ENCODE measurements at places on chromosomes 12 and 14.

GRCh38 chr12:15972894-15973293 is 61.8 kb downstream of the DERA start:
- no peak for DNase-seq

GRCh38 chr12:112096070-112096469 is 12.5 kb downstream of the NAA25 start:
- DNase-seq: no peak

DNA sequence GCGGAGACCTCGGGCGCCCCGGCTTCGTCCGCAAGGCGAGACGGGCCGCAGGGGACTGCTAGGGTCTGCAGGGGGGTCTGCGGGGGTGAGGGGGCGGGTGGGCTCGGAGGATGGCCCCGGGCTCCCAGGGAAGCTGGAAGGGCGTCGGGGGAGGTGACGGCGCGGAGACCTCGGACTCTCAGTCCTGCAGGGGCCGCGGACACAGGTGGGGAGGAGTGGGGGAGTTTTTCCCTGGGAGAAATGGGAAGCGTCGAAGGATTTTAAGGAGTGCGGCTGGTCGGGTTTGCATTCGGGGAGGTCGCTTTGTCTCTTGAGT is 25.9 kb downstream of the ZBTB42 start:
- DNase-seq: no peak

DNA sequence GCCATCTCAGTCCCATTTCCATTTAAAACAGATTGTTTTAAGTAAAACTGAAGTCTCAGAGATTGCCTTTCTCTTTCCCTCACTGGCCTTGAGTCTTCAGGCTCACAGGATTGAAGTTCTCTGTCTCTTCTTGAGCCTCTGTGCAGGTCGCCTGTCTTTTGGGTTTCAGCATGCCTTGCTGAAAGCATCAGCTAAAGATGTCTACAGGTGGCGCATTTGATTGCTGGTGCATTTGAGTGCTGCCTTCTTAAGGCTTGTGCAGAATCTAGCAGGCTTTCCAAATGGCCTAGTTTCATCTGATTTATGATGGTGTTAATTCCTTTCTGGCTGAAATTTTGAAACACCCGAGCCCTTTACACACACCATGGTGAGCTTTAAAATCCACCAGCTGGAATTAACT is 1062.2 kb upstream of the FBXO33 start:
- no peak for DNase-seq

GRCh38 chr14:96817750-96818666 is 20.8 kb downstream of the VRK1 start:
- DNase-seq: no peak

DNA sequence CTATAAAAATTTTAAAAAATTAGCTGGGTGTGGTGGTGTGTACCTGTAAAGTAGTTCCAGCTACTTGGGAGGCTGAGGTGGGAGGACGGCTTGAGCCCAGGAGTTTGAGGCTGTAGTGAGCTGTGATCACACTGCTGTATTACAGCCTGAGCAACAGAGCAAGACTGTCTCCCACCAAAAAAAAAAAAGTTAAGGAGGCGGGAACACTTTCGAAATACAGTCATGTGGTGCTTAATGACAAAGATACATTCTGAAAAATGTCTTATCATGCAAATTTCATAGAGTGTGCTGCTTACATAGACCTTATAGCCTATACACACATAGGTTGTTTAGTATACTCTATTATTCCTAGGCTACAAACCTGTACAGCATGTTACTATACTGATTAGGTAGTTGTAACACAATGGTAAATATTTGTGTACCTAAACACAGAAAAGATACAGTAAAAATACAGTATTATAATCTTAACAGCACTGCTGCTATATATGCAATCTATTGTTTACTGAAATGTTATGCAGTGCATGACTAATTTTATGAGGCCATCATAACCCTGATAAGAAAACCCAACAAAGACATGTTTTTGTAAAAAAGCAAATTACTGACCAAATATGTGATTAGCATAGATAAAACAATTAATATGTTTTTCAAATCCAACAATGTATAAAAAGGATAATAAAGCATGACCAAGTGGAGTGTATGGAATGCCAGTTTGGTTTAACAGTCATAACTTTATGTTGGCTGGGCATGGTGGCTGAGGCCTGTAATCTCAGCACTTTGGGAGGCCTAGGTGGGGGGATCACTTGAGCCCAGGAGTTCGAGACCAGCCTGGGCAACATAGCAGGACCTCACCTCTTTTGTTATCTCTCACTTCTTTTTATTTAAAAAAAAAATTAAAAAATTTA is 11.4 kb downstream of the EIF2S1 start:
- no peak for DNase-seq

DNA sequence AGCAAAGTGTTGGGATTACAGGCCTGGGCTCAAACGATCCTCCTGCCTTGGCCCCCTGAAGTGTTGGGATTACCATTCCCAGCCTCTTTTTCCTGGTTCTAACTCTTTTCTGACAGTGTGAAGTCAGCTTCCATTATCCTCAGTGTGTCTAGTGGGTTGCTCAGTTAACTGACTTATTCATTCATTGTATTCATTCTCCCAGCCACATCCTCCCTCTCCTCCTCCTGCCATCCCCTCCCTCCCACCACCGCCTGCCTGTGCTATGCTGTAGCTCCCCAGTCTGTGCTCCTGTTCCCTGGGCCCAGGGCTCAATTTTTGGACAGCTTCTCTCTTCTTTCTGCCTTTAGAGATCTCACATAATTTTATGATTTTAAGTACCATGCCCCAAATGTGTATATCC is 19.4 kb downstream of the ATP6V0A2 start:
- no peak for DNase-seq

GRCh38 chr12:67540920-67541624 is 107.5 kb upstream of the DYRK2 start:
- no peak for DNase-seq

- no peak for DNase-seq
These were observed 334.7 kb downstream of the DPF3 start for GRCh38 chr14:72559202-72559601.

- DNase-seq: no peak
These were observed 105.0 kb upstream of the MYF6 start for GRCh38 chr12:80602455-80602854.

DNA sequence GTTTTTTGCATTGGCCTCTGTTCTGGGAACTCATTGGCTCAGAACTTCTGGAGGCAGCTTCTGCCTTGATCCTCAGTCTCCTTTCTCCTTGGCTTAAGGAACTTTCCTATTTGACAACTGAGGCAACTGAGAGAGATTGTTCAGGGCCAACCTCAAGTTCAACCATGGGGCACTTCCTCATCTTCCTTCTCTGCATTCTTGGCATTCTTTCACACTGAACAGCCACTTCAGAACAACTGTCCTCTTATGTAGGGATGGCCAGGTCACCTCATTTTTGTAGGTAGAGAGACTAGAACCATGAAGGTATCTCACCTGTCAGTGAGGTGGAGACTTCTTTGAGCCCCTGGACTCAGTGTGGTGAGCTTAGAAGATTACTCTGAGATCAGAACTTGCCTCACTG is 63.0 kb upstream of the NRXN3 start:
- no peak for DNase-seq

GRCh38 chr14:57087841-57088240 is 180.9 kb downstream of the EXOC5 start:
- no peak for DNase-seq

DNA sequence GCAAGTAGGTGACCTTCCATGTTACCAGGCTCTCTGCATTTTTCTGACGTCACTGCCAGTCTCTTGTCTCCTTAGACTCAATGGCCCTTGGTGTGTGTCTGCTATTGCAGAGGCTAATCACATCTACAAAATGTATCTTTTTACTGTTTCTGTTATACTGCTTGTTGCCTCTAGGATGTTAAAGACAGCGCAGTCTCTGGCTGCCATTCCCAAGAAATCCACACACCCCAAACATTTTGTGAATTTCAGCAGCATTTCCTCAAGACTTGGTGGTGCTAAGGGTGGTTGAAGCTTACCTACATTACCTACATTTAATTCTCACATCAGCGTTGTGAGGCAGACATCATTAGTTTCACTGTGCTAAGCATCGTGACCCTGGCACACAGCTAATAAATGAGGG is 87.2 kb downstream of the C12orf75 start:
- DNase-seq: no peak

GRCh38 chr14:77094672-77095284 is 3.3 kb upstream of the CIPC start:
- DNase-seq: peak; percentile 47

DNA sequence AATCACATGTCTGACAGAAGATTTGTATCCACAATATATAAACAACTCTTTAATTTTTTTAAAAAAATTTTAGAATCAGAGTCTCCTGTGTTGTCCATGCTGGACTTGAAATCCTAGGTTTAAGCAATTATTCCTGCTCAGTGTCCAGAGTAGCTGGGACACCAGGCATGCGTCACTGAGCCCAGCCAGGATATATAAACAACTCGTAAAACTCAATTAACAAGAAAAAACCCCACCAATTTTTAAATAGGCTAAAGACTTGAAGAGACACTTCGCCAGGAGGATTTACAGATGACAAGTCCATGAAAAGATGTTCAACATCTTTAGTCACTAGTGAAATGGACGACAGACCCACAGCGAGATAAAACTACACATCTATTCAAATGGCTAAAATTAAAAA is 2.0 kb upstream of the SCN8A start:
- no peak for DNase-seq

DNA sequence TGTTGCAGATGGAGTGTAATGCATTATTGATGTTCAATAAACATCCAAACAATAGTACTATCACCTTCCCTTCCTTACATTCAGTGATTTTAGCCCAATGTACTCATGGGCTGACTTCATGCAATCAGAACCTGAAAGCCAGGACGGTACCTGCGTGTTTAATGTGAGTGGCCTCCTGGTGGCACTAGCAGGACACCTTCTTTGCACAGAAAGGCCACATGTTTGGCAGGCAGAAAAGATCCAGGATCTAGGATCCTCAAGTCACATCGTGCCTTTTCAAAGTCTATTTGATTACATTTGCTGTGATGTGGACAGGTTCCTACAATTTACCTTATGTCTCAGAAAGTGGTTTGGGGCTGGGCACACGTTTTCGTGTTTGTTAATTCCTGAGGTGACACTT is 82.9 kb downstream of the NEDD1 start:
- no peak for DNase-seq

GRCh38 chr14:69287098-69288010 is 27.4 kb downstream of the GALNT16 start:
- no peak for DNase-seq

GRCh38 chr12:64029013-64029857 is 184.7 kb downstream of the SRGAP1 start:
- no peak for DNase-seq

DNA sequence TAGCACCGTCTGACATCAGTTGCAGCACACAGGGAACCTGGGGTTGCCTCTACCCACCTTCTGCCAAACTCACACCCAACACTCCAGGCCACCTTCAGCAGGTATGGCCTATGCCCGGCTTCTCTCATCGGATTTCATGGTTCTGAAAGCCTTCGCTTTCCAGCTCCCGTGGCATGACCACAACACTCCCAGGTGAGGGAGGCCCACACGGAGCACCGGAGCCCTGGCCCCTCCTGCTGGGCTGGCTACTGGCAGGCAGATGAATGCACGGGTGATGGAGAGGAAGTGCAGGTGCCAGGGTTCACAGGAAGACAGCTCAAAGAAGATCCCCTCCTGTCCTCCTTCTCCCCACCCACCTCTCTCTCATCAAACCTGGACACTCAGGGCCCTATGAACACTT is 37.2 kb downstream of the CACNA2D4 start:
- DNase-seq: no peak

DNA sequence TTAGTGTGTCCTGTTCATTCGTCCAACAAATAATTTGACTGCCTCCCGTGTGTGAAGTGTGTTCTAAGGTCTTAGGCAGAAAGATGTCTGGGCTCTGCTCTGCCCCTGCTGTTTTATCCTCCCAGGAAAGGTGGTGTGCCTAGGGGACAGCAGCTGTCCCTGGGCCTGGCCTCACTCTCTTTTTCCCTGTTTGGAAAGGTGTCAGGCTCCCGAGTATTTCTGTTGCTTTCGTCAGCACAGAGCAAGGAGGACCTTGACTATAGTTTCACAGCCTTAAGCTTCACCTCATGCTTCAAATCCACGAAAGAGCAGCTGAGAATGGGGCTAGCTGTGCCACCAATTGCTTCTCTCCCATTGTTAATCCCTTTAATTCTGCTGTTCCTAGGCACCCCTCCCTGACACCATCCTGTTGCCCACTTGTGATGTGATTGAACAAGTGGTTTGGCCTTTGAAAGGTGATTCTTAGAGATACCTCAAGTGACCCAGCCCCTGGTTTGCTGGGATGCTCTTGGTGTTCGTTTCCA is 54.2 kb downstream of the TGFB3 start:
- DNase-seq: no peak

DNA sequence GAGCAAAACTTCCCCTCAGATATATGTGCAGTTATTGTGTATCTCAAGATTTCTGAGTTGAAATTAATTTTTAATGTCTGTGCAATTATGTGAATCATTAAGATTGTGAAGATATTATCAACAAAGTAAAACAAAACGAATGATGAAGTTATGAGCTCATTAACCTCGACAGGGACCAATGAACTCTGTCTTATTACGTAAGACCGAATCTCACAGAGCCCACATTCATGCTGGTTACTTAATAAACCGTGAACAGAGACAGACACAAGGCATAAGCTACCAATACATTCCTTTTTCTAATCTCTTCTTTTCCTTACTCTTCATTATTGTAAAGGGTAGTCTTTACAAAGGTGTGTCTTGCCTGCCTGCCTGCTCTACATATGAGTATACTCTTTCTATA is 568.7 kb downstream of the RPS29 start:
- no peak for DNase-seq

GRCh38 chr12:89701606-89702206 is 6.9 kb downstream of the ATP2B1 start:
- DNase-seq: no peak

DNA sequence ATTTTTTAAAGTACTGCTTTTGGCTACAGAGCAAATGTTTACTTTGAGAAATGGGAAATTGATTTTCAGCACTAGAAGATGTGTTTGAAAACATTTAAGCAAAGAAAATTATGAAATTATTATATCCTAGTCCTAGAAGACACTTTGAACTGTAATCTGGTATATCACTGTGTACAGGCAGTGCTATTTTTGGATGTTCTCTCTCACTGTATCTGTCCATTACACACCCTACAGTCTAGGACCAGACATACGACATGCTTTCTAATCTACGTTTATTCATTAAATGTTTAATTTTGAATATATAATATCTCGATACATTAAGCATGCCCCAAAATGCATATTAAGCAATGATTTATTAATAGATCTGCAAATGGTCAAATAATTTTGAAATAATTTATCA is 82.5 kb downstream of the ST8SIA1 start:
- no peak for DNase-seq

- DNase-seq: no peak
These were observed 13.8 kb upstream of the SLC38A2 start for GRCh38 chr12:46386360-46386867.

- no peak for DNase-seq
These were observed 46.0 kb upstream of the HIF1A start for GRCh38 chr14:61649283-61649682.

DNA sequence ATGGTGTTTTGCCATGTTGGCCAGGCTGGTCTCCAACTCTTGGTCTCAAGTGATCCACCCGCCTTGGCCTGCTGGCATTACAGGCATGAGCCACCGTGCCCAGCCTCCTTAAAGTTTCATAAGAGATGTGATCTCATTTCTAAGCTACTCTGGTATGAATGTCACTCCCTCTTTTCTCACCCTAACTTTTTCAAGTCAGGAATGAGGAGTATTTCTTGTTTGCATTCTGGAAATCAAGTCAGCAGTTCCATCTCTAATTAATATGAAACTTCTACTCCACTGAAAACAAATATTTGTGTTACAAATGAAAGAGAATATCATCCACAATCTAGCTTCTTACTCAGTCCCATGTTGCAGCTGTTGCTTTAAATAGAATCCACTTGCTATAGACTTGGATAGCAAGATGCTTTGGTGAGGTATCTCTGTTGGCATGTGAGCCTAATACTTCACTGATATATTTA is 61.3 kb downstream of the ARF6 start:
- no peak for DNase-seq

Measured in stimulated activated CD8-positive, alpha-beta memory T cell treated with anti-CD3 and anti-CD28 coated beads, Interleukin-12 subunit alpha, Interleukin-12 subunit beta, amount 100 ng/mL, for 4 hours (primary cell).